ENCODE measurements at places on chromosomes 12 and 14.

DNA sequence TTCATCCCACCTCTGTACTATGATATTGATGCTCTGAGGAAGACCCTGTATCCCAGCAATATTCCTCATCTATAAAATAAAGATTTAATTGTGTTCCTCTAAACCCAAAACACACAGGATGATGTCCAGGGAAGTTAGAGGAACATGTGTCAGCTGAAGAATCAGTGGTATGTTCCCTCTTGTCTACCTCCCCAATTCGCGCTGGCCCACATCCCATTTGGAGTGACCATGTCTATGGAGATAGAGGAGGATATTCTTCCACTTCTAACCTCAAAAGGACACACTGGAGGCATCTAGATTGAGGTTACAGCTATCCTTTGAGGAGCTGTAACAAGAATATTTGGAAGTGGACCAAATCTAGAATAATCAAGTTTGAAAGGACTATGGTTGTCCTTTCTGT lies 1.3 kb upstream of the APOLD1 start:
- no peak for DNase-seq

DNA sequence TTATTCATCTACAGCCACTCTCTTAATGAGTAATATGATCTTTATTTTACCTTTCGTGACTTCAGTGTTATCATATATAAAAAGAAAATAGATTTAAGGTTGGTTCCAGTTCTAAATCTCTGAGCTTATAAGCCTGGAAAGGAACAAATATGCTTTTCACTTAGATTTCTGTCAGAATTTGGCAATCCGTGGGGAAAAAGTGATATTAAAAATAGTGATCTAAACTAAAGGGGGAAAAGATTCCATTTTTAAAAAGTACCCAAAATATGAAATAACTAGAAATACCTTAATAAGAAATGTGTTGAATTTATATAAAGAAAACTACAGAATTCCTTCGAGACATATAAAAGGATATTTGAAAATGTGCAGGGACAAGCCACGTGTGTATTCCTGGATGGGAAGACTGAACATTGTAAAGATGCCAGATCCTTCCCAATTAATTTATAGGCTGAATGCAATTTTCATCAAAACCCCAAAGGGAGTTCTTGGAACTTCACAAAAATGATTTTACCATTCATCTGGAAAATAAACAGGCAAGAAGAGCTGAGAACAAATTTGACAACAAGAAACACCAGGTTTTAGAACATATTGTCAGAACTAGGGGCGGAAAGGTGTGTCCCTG lies 142.5 kb downstream of the EFCAB11 start:
- DNase-seq: no peak

DNA sequence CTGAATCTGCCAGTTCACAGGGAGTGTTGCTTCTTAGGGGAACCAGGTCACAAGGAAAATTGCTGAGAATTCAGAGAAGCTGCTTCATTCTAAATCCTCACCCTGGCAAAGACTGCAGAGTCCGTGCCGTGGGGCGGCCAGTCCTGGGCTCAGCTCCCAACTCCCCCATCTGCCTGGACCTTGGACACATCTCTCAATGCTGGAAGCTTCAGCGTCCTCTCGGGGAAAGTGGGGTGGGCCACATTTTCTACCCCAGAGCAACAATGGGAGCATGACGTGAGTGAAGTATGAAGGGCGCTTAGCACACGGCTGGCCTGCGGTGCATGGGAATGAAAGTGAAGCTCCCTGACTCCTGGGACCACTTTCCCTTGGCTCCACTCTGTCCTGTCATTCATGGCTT lies 31.2 kb downstream of the HVCN1 start:
- no peak for DNase-seq

GRCh38 chr14:91369628-91370445 lies 47.8 kb downstream of the CCDC88C start:
- no peak for DNase-seq

DNA sequence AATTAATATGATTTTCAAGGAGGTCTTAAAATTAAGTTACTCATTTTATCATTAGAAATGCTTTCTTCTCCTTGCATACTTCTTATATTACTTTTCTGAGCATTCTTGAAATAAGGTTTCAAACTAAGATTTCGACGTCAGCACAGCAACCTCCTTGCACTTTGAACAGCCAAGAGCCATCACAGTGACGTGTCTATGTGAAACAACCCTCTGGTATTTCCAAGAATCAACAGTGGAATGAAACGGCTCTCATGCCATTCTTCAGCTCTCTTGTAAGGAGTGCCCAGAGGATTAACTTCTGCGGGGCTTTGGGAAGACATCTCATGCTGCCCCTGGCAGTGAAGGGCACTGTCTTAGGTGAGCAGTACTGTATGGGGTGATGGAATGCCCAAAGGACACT lies 109.2 kb downstream of the EFCAB11 start:
- no peak for DNase-seq

GRCh38 chr12:120115692-120116440 lies 687 bp downstream of the RAB35 start:
- DNase-seq: no peak

DNA sequence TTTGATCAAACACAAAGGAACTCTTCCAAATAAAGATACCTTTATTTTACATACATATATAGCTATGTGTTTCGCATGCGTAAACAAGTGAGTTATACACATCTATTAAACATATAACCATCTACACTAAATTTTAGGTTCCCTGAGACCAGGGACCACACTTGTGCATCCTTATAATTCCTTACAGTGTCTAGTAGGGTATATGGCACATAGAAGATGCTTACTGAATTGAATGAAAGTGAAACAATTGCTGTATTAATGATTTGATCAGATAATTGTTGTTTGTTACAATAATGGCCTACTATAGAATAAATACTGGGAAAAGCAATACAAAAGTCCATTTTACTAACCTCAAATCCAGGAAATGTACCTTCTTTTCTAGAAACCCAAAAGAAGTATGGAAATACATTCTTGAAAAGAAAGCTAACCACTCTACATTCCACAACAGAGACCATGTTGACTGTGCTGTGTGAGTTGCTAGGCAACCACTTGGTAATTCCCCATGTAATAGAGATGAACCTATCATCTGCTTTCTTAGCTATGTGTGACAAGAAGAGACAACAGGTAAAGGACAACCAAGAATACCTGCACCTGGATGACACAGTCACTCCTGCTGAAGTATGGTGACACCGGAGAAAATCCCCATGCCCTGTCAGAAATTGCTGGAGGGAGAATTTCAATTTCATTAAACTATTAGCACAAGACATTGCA lies 11.9 kb upstream of the CIPC start:
- DNase-seq: no peak

GRCh38 chr14:22289570-22289969 lies 299.5 kb downstream of the DAD1 start:
- no peak for DNase-seq

GRCh38 chr12:45909041-45909713 lies 81.2 kb downstream of the SCAF11 start:
- no peak for DNase-seq

GRCh38 chr14:25518364-25518763 lies 468.4 kb upstream of the STXBP6 start:
- no peak for DNase-seq

- DNase-seq: peak; percentile 25
Observed at GRCh38 chr14:100531152-100532121, 55.8 kb downstream of the BEGAIN start.

DNA sequence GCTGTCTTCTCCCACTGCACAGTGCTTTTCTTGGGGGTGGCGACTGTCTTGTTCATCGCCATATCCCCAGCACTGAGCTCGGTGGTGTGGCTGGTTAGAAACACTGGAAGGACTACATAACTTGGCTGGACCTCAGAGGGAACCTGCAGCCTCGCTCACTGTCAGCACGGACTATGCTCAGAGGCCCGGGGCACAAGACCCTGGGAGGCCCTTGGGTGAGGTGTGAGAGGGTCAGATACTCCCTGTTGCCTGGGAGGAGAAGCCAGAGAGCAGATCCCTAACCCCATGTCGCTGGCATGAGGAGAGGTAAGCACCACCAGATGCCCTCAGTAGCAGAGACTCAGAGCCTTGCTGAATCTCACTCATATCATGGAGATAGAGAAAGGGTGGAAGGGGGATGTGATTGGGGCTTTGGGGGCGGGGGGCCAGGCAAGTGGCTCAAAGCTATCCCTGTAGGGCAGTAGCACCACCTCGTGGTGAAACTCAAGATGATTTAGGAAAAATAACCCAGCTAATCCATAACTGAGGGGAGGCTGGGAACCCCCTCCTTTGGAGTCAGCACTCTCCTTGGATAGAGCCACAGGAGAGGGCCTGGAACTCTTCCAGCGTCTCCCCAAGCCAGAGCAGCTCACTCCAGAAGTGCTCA lies 18.7 kb upstream of the HDAC7 start:
- no peak for DNase-seq

DNA sequence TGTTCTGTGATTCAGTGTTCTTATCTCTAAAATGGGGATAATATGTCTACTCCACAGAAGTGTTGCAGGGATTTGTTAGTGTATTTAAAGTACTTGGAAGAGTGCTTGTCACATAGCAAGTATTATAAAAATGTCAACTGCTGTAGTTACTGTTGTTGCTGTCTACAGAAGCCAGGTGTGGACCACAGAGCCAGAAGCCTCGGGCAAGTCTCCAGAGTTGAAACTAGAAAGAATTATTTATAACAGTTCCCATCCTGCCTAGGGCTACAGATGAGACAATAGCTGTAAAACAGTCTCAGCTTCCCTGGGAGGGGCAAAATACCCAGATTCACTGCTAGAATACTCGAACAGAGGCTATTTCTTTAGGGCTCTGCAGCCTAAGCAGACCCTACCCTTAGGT lies 55.4 kb upstream of the FUT8 start:
- DNase-seq: no peak

- DNase-seq: no peak
Observed at GRCh38 chr14:67060546-67060945, 128.7 kb upstream of the GARIN2 start.

DNA sequence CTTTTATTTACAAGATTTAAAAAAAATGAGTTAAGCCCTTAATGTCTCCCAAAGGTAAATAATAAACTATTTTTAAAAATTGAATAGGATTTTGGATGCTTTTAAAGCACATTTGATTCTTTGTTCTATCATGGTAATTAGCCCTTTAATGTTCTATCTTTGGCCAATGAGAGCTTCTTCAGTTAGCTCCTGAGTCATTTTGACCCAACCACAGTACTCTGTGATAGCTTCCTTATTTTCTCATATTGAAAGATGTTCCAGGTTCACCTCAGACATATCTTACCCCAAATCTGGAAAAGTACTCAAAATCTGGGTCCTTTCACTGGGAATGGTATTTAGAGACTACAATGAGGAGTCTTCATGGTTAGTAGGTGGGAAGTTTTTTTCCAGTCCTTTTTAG lies 98.0 kb downstream of the MYRFL start:
- no peak for DNase-seq

DNA sequence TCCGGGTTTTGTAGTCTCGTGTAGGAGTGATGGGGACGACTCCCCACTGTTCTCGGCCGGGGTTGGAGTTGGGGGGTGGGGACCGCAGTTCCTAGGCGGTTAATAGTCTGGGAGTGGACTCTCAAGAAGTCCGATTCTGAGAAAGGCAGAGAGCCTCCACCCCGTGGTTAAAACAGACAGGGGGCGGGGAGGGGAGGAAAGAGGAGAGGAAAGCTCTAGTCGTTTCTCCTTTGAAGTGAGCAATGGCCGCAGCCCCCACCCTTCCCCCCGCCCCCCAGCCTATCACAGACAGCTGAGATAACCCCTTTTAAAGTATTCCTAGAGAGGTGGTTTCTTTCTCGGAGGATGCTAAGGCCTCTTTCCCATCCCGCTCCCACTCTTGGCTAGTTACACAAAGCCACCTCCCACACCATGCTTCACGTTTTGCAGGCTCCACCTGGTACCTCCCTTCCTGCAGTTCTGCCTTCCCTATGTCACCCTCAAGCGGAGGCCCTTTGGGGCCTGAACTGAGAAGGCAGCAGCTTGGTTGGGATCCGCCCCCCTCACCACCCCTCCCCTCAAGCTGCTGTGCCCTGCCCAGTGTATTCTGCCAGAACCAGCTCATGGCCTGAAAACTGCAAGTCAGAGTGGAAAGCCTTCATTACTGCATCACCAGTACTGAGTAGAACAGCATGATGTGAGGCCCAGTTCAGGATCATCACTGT lies 853 bp downstream of the USP5 start:
- DNase-seq: peak; percentile 76

DNA sequence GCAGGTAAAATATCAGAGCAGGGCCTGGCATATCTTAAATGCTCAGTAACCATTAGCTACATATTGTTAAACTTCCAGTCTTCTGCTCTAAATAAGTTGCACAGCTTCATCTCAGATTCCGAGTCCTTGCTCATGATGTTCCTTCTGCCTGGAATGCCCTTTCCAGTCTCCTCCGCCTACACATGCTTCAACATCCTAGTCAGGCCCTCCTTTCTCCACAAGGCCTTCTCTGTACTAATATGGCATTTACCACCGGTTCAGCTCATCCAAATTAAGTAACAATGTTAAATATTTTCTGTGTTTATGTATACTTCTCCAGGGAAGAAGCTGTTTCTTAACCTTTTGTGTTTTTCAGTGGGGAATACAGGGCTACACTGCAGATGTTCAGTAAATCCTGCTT lies 8.5 kb downstream of the DHH start:
- DNase-seq: no peak

DNA sequence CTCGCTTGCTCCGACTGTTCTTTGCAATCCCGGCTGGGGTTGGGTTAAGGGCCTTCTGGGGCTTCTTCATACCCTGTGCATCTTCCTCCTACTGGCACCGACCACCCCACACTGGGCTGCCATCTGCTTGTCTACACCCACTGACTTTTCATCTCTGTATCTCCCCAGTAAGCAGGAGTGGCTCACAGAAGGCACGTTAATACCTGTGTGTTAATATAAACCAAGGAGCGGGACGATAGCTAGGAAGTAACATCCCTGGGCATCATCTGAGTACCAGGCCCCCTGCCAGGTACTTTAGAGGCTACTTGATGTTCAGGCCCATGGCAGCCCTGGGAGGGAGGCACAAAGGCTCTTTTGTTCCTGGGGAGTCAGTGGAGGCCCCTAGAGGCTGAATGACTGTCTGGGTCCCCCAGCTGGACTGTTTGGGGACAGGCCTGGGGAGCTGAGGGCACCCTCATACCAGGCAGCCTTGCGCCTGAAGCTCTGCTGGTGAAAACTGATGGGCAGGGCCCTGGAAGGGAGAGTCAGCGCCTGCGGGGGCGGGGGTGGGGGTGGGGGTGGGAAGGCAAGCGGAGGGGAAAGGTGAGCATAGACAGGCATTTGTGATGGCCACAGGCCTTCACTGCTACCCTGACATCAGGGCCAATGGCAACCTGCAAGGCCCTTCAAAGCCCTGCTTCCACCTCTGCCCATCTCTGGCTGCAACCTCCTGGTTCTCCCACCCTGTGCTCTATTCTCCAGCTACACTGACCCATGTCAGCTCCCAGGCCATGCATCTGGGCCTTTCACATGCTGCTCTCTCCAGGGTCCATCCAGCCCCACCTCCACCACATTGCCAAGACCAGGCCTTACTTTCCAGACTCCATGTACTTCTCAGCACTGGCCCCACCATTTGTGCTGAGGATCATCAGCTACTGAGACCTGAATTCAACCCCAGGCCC lies 34.2 kb upstream of the DEGS2 start:
- DNase-seq: peak; percentile 41

- DNase-seq: no peak
Observed at GRCh38 chr14:102629011-102629444, 36.6 kb downstream of the RCOR1 start.

- DNase-seq: no peak
Observed at GRCh38 chr12:104132351-104132956, 5.6 kb downstream of the NFYB start.
